Left renal pelvis (tissue), 4 donors: ENCODE measurements at places on chromosomes 12 and 14. TPM values are rescaled to one million over a fixed set of nuclear protein-coding genes. Genes with fewer than 3 reads are reported as not detected.

- no peak for DNase-seq
These were observed 91.1 kb downstream of the GPR135 start for GRCh38 chr14:59374048-59374447.

DNA sequence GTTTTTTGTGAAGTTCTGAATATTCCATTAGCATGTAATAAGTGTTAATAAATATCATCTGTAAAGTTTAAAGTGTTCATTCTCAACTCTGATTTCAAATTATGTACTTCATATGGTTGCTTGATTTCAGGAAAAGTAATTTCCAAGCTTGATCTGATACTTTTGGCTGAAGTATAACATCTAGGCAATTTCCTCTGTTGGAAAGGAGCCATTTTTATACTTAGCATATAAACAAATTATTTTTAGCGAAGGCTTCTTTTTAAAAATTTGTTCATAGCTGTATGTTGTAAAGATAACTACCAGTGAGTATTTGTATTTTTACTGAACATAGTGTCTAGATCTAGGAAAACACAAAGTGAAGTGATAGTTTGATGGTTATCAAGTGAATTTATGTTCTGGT, 153.4 kb upstream of the TMTC2 start:
- no peak for DNase-seq

Gene MMP19
- polyA plus RNA-seq: 0.99 TPM

- DNase-seq: no peak
These were observed 288.5 kb downstream of the KSR2 start for GRCh38 chr12:117680312-117680711.

Gene NRIP2
- polyA plus RNA-seq: 5.8 TPM

Gene NKX2-1
- polyA plus RNA-seq: 0.52 TPM

DNA sequence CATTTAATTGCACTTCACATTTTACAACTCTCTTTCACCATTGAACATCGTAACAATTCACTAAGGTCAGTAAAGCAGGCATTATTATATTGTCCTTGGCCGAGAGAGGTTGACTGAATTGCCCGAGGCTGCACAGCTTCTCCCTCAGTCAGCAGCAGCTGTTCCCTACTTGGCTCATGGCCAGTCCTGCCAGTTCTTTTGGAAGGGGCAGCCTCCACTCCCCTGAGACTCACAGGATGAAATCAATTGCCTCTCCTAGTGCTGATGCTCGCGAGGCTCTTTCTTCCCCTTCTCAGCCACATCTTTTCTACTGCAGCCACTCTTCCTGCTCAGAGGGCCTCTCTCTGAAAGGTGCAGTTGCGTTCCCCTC, 79.9 kb upstream of the KCNA1 start:
- no peak for DNase-seq

DNA sequence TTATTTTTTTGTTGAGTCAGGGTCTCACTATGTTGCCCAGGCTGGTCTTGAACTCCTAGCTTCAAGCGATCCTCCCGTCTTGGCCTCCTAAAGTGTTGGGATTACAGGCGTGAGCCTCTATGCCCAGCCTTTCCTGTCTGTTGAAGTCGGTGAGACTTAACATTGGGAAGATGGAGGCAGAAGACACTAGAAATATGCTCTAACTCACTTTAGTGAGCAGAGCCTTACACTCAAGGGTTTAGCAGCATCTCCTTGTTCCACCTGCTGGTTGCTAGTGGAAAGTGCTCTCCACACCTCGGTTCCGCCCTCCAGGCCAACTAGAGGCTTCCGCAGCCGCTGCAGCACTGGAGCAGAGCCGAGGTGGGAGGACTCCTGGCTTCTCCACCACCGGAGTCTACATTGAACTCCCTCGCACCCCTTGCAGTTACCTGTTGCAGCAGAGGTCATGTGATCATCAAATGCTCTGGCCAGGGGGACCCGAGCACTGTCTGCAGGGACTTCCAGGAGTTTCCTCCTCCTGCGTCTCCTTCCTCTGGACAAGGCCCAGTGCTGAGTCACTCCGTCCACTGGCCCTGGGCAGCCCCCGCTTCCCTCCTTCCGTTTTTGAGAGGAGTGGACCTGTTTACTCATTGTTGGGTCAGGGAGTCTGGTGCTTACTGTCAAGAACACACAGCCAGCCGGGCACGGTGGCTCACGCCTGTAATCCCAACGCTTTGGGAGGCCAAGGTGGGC, 9.4 kb upstream of the HVCN1 start:
- peak; percentile 52 for DNase-seq

- no peak for DNase-seq
These were observed 26.5 kb downstream of the PPP1R13B start for GRCh38 chr14:103820908-103821307.

DNA sequence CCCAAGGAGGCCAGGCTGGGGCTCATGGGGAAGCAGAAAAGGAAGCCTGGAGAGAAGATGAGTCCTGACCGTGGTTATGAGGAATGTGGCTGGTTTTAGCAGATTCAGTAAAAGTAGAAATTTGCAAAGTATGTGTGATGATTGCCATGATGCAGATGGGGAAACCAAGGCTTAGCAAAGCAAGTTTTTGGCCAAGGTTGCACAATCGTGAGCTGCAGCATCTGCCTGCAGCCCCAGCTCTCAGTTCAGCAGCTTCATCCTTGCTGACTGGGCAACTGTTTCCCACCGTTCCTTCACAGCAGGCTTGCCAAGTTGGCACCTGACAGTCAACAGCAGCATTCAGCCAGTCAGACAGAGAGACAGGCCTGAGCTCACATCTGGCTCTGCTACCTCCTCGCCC, 656.7 kb downstream of the MED13L start:
- no peak for DNase-seq

- no peak for DNase-seq
These were observed 151.0 kb upstream of the ARHGAP5 start for GRCh38 chr14:31926123-31926522.

GRCh38 chr14:54789781-54790480, 112.7 kb downstream of the GCH1 start:
- DNase-seq: no peak

Gene PLEKHG3
- polyA plus RNA-seq: 94.0 TPM

DNA sequence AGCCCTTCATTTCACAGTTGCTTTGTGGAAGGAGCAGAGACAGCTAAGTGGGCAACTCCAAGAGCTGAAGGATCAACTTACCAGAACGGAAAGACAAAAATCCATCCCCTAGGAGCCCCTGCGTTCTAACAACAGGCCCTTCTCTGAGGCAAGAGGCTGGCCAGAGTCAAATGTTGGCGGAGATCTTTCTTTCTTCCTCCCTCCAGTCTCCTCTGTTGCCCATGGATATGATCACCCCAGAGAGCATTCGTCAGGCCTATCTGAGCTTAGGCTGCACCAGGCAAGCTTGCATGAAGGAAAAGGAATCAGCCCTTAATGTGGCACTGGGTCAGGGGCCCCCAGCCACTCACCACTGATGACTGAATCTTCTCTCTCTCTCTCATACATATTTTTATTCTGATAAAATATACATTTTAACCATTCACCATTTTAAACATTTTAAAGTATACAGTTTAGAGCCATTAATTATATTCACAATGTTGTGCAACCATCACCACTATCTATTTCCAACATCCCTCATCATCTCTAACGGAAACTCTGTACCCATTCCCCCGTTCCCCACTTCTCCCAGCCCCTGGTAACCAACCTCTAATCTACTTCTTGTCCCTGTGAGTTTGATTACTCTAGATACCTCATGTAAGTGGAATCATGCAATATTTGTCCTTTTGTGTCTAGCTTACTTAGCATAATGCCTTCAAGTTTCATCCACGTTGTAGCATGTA, 52.9 kb upstream of the CCND2 start:
- DNase-seq: no peak

Gene OR9K2
- not detected for polyA plus RNA-seq

GRCh38 chr14:79890527-79890926, 320.8 kb downstream of the DIO2 start:
- DNase-seq: no peak

- no peak for DNase-seq
These were observed 796 bp upstream of the POP5 start for GRCh38 chr12:120581998-120582397.

- no peak for DNase-seq
These were observed 937.2 kb upstream of the FLRT2 start for GRCh38 chr14:84592770-84593169.
